Stimulated activated CD4-positive, alpha-beta T cell treated with anti-CD3 and anti-CD28 coated beads, Interleukin-12 subunit alpha, Interleukin-12 subunit beta, amount 100 ng/mL, for 4 hours (primary cell): ENCODE measurements at places on chromosomes 2 and 18.

GRCh38 chr2:222979484-222979883, 72.5 kb upstream of the KCNE4 start:
- DNase-seq: no peak

DNA sequence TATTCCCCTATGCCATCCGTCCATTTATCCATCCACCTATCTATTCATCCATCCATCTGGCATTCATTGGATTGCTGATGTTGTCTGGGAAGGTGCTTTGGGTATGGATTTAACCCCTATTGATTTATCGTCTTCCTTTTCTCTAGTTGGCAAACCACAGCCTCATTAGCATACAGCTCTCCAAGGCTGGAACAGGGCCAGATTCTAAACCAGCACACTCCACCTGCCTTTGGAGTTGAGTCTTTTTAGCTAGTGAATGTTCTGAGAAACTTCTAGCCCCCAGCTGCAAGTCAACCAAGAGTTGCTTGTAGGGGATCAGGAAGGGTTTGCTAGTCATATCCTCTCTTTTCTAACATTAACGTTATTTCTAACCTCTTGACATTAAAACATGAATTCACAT, 90.7 kb downstream of the NRP2 start:
- no peak for DNase-seq

DNA sequence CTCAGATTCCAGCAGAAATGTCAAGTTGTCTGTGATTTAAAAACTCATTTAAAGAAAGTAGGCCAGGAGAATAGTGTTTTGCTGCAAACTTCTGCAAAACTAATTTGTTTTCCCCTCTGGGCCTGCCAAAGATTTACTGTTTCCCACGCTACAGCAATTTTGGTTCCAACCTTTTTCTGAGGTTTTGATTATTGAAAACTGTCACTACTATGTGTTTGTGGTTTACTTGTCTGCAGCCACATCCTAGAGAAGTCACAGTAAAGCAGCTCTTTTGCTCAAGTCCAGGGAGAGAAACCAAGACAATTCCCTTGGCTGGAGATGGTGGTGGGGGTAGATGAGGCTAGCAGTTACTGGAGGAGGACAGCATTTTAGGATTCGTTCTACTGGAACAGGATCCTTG, 12.8 kb downstream of the IL1R2 start:
- DNase-seq: no peak

GRCh38 chr2:54775710-54776109, 52.2 kb downstream of the EML6 start:
- no peak for DNase-seq

GRCh38 chr2:131094463-131095281, 1.4 kb upstream of the FAM168B start:
- no peak for DNase-seq

DNA sequence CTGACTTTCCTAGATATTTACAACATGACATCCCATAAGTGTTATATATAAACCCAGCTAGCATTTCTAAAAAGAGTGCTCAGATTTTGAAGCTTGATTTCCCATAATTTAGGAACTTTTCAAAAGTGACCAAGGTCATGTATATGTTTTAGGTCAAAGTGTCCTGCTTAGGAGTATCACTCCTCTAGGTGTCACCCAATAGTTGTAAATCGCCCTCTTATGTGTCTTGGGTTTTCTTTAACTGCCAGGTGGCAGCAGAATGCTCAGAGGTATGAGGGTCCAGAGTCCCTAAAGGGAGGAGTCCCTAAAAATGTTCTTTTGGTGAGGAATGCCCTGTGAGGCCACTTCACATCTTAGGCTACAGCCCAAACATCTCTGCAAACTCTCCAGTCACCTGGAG, 358.3 kb downstream of the CELF4 start:
- no peak for DNase-seq

DNA sequence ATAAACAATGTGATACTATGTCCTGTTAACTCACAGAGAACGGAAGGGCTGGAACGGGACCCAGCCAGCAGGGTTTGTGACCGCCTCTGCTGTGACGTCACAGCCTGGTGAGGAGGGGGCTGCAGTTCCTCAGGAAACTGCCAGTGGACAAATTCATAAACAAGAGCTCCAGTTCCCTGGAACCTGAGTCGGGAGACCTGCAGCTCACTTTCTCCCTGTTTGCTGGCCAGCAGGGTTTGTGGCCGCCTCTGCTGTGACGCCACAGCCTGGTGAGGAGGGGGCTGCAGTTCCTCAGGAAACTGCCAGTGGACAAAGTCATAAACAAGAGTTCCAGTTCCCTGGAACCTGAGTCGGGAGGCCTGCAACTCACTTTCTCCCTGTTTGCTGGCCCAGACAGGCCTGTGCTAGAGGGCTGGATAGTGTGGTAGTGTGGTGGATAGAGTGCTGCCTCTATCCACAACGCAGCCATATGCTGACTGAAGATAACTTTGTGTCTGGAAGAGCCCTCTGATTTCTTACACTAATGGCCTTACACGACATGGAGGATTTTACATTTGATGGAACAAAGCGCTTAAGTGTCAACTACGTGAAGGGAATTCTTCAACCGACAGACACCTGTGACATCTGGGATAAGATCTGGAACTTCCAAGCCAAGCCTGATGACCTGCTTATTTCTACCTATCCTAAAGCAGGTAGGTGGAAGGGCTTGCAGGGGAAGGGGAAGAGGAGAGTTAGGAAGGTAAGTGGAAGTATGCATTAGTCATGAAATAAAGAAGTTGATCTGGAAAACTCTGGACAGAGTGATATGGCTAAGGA, at the start of gene SULT1C4:
Gene SULT1C4, plus strand, starts transcription at position 140 of the 816 bp plus-strand sequence. Its CDS starts 384 bp downstream, at position 524.
- DNase-seq: no peak

DNA sequence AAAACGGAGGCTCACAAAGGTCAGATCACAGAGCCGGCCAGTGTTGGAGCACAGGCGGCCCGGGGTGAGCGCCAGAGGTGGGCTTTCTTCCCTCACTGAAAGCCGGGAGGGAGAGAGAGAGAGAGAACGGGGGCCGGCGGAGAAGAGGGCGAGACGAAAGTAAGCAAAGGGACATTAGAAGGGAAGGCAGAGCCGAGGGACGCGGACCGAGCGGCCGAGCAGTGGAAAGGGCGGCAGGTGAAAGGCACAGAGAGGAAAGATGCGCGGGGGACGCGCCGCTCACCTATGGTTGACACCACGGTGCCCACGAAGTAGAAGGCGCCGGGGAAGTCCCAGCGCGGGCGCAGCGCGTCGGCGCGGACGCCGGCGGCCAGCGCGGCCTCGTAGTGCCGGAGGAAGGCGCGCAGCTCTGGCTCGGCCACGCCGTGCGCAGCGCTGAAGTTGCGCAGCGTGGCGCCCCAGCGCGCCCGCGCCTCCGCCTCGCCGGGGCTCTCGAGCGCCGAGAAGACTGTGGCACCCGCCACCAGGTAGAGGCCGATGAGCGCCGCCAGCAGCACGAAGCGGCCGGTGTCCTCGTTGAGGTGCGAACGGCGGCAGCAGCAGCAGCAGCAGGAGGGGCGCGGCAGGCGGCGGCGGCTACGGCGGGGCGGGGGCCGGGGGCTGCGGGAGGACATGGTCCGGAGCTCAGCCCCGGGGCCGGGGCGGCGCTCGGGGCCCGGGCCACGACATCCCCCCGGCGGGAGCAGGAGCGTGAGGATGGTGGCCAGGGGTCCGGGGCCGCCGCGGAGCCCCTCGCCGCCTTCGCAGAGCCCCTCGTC, 166.9 kb downstream of the MSH2 start:
- DNase-seq: no peak

- DNase-seq: no peak
These were observed 678.4 kb downstream of the ERBB4 start for GRCh38 chr2:211860224-211860623.

DNA sequence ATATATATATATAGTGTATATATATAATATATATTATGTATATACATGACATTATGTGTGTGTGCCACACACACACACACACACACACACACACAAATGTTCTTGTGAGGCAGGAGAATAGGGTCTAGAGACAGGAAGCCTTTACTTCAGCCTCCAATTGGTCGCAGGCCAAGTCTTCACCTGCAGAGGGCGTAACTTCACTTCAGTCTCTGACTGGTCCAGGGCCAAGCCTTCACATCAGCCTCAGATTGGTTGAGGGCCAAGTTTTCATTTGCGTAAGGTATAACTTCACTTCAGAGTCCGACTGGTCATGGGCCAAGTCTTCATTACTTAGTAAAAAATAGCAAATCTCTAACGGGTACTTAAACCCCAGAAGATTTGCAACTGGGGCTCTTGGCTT, 13.2 kb upstream of the SS18 start:
- peak; percentile 38 for DNase-seq

DNA sequence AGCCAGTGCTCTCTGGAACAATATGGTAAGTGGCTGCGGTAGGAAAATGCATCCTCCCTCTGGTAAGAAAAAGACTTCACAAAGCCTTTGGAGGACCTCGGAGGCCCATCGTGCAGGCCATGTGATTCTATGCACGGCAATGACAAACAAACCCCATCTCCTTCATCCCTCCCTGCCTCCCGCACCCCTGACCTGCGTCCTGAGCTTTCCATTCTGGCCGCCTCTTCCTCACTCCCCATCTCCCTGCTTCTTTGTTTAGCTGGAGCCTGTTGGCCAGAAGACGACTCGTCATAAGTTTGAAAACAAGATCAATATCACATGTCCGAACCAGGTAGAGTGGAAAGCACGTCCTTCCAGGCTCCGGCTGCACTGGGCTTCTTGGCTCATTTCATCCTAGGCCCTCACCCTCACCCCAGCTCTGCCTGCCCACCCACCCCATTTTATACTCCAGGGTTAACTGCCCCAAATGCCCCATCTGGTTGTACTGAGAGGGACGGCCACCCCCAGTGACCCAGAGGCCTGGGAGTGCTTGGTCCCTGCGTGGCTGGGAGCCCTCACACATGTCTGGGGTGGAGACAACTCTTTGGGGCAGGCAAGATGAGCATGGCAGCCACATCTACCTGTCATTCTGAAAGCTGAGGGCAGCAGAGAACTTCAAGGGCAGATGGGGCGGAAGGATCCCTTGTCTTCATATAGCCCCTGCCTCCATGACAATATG, 94.0 kb downstream of the PLB1 start:
- no peak for DNase-seq

DNA sequence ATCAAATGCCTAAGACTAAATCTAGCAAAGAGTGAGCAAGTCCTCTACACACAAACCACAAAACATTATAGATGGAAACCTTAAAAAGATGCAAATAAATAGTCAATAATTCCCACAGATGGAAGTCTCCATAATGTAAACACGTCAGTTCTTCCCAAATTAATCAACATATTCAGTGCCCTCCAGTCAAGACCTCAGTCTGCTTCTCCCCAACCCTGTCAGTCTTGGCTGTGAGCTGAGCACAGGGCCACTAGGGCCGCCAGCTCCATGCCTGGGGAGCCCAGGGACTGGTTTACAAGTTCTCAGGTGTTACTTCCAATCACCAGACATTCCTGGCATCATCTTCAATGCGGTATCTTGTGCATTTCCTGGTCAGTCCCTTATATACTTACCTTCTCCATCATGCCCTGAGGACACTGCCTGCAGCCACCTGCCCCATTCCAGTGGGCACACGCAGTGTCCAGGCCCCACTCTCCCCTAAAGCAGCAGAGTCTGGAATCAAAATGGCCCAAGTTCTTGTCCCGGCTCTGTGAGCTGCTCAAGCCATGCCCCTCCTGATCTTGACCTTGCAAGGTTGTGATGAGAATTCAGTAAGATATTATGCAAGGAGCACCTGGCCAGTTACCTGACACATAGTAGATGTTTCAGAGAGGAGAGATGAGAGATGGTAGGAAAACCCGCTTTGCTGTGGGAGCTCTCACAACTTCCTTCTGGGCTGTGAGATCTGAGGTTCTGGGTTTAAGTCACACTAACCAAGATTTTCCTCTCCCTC, 207.9 kb upstream of the RAB6C start:
- no peak for DNase-seq

DNA sequence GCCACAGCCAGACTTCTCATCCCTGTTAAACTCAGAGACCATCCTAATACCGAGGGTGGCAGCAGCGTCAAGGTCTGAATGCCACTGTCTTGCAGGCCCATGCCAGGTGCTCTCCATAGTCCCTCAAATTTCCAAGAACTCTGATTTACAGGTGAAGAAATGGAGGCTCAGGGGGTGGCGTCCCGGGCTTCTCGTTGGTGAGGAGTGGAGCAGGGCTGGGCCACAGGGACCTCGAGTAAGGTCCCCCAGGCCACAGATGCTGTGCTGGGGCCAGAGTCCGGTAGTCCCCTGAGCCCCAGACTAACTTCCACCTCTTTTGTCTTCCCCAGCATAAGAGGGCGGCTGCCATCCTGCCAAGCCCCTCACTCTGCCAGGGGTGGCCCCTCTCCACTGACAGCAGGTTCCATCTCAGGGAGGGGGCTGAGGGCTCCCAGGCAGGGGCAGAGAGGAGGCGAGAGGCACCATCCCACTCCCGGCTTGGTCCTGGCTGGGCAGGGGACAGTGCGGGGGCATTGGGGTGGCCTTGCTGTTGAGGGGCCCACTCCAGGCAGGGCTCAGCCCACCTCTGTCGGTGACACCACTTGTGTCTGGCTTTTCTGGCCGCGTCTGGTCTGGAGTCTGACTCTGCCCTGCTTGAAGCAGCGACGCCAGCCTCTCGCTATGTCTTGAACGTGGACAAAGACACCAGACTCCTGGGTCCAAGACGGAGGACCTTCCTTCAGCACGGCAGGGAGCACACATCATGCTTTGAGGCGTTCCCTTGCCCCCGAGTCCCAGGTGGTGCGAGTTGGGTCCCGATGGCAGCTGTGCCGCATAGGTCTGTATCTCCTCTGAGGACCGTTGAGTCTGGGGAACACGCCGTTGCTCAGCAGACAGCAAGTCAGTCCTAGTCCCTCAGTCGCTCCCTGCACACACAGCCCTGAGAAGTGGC, 15.9 kb upstream of the KLHL30 start:
- no peak for DNase-seq

DNA sequence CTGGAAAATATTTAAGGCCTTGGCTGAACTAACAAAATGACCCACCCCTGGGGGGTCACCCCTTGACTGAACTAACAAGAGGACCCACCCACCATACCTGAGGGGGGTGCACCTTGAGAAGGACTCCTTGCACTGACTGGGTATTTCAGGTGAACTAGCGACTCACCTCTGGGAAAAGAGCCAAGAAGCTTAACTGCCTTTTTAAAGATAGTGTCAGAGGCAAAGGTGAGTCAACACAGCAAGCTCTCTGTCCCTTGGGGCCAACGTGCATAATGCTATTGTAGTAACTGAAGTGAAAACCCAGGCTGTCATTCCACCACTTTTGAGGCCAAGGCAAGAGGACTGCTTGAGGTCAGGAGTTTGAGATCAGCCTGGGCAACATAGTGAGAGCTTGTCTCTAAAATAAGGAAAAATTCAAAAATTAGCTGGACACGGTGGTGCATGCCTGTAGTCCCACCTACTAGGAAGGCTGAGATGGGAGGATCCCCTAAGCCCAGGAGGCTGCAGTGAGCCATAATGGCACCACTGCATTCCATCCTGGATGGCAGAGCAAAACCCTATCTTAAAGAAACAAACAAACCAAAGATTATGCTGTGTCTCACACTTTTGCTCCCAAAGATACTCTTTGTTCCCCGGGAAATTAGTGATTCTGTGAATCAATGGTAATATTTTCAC, 36.4 kb upstream of the ZCCHC2 start:
- no peak for DNase-seq

- no peak for DNase-seq
These were observed 57.0 kb upstream of the TXNDC2 start for GRCh38 chr18:9828506-9829396.

GRCh38 chr2:62895632-62896009, 155.0 kb upstream of the OTX1 start:
- DNase-seq: no peak

GRCh38 chr18:63302220-63302619, 17.3 kb downstream of the BCL2 start:
- DNase-seq: no peak

GRCh38 chr2:45892757-45893156, 241.3 kb downstream of the PRKCE start:
- DNase-seq: no peak
